Adipocyte (in vitro differentiated cells): ENCODE measurements at places on chromosomes 3 and 15.

DNA sequence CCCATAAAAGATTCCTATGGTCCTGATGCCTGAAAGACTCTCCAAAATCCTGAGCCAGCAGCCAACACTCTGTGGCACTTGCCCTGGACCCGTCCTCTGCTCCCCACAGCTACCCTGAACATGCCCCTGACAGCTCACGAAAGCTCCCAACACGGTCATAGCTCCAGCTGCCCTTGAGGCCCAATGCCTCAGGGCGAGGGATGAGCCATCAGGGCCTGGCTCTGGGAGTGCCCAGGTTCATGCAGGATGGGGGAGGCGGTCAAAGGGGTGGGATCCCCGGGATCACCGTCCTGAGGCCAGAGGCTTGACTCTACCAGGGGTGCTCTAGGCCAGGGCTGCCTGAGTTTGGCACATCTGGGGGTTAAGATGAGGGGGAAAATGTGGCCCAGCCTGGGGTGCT is 72.7 kb upstream of the RPL32 start:
- no peak for DNase-seq

DNA sequence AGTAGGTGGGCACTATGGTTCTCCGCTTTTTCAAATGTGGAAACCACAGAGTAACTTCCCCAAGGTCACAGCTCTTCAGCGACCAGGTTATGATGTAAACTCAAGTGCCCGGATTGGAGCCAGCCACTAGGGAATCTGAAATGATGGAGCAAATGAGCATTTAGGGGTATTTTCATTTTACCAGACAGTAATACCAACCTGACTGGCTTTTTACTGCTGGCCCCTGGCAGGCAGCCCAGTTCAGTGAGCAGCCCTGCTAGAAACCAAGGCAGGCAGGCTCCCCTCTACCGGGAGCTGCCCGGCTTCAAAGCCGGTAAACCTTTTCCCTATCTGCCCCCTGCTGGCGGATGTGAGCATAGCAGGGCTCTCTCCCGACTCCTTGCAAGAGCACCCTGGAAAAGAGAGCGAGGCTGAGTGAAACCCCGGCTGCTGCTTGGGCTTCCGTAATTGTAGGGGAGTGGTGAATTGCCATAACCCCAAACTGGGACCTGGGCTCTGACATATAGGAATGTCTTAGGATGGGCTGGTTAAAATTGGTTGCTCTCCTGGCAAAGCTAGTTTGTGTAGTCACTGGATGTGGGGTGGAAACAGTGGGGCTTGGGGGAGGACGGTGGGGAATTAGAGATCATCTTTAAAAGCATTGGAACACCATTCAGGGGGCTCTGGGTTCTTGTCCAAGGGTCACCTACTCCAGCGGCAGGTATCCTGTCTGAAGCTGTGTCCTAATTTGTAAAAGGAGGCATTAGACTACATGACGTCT is 98.0 kb upstream of the TNFAIP8L3 start:
- DNase-seq: peak; percentile 94

GRCh38 chr3:71050538-71051258 is 532.8 kb downstream of the FOXP1 start:
- peak; percentile 25 for DNase-seq

GRCh38 chr3:15659254-15659975 is 57.9 kb downstream of the BTD start:
- DNase-seq: no peak

GRCh38 chr3:20490996-20491395 is 305.0 kb upstream of the SGO1 start:
- no peak for DNase-seq

DNA sequence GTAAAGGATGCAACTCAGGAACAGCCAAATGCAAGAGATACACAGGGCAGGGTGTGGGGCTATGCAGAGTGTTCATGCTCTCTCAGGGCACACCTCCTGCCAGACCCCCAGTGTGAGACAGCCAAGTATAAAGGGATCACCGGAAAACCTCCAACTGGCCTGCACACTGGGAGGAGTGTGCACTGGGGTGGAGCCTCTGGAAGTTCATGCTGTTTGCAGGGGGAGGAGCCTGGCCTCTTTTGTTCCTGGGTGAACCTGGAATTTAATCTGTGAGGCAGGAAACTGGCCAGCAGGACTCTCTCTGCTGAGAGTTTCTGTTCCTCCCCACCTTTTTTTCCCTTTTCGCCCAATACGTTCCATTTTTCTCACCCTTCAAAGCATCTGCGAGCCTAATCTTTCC is 204.1 kb downstream of the WNT5A start:
- no peak for DNase-seq

- no peak for DNase-seq
These were observed 609.0 kb downstream of the MECOM start for GRCh38 chr3:169054471-169054870.

DNA sequence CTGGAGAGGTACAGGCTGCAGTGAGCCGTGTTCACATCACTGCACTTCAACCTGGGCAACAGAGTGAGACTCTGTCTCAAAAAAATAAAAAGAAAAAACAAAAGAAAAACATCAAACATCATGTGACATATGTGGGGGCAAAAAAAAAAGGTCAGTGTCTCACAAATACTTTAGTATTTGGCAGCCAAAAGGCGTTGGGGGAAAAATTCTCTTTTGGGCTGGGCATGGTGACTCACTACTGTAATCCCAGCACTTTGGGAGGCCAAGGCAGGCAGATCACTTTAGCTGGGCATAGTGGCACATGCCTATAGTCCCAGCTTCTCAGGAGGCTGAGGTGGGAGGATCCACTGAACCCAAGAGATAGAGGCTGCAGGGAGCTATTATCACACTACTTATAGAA is 47.6 kb downstream of the TMCC1 start:
- DNase-seq: no peak

GRCh38 chr15:90881978-90882721 is 2.2 kb upstream of the FES start:
- no peak for DNase-seq

GRCh38 chr3:192947421-192947820 is 29.8 kb upstream of the MB21D2 start:
- no peak for DNase-seq

- no peak for DNase-seq
These were observed 277.8 kb downstream of the RAP2B start for GRCh38 chr3:153439780-153440179.

DNA sequence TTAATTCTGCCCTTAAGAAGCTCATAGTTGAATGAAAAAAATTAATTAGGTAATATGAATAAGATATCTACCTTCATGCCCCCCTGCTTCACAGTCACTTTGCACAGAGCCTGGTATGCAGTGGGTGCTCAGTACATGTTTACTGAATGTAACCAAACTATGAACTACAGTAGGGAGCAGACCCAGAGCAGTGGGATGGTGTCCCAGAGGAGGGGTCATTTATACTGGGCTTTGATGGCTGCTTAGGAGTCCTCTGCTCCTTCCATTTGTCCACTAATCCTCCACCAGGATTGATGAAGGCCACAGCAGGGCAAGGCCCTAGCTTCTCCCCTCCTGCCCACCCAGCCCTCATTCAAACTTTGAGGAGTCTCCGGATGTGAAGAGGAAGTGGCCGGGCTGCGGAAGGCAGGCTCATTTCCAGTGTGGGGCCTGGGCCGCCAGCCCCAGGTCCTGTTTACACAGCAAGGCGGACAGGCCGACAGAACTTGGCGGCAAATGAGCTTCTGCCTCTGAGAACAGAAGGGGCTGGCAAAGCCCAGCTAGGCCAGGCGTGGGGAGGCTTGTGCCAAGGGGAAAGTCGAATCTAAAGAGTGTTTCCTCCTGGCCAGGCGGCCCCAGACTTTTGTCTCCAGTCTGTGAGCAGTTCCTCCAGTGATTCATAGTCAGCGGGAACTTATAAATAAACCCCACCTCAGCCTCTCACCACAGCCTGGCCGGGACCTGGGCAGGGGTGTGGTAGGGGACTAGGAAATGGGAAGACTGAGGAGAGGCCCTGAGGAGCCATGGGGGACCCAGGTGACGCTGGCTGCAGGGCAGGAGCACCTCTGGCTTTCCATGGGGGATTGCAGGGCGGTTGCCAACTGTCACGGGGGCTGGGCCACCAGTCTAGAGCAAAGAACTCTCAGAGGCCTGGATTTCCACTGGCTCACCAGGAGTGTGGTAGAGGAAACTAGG is 51.6 kb upstream of the LCTL start:
- DNase-seq: peak; percentile 56

DNA sequence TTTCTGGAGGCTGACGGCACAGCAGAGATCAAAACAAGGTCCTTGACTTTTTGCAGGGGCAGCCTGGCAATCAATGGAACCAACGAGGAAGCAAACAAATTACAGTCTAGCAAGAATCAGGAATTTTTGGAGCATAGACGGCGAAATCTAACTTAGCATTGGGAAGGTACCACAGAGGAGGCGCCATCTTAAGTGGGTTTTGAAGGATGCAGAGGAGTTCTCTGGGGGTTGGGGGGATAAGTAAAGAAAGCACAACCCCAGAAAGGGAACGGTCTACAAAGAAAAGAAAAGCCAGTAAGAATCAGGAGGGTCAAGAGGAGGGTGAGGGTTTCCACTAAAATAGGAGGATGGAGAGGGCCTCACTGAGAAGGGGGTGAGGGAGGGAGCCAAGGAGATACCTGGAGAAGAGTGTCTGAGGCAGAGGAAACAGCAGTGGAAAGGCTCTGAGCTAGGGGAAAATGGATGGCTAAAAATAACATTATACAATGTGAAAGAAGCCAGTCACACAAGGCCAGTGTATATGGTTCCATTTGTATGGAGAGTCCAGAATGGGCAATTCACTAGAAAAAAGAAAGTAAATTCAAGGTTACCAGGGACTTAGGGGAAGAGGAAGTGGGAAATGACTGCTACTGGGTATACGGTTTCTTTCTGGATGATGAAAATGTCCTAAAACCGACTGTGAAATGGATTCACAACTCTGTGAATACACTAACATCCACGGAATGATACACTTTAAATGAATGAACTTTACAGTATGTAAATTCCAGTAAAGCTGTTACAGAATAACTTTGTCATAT is 25.2 kb upstream of the IQSEC1 start:
- DNase-seq: no peak

DNA sequence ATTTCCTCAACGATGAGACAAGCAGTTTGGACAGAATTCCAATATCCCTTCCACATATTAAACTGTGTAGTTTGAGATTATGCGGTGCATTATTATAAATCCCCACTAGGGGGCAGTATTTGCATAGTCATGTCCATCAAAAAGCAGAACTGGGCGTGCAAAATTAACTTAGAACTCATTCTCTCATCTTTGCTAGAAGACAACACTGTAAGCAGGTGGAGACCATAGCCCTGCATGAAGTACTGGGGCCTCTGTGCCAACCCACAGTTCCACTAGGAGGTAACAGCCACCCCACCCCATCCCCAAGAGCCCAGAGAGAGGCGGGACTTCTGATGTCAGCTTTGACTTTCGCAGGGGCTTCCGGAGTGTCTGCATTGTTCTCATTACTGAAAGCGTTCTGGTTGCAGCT is 106.6 kb upstream of the TMC3 start:
- DNase-seq: peak; percentile 90

- no peak for DNase-seq
These were observed 653.9 kb downstream of the ROBO1 start for GRCh38 chr3:79113876-79114275.

- DNase-seq: peak; percentile 71
These were observed 33.9 kb downstream of the MYO5C start for GRCh38 chr15:52261498-52262242.

- DNase-seq: no peak
These were observed 964.6 kb downstream of the SI start for GRCh38 chr3:164113371-164114332.

DNA sequence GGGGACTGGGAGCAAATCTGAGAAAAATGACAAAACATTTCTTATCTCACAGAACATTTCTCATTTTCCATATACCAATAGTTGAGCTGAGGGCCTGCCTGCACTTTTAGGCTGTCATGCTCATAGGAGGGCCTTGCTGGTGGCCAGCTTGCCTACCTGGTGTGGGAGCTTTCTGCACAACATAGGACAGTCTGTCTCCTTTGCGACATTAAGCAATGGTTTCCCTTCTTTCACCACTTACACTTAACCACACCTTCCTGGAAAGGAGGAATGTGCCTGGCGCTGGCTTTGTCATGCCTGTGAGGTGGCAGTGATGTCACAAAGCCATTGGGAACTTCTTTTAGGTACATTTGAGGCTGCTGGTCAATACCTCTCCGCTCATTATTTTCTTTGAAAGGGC is 5.7 kb downstream of the SNAPC5 start:
- no peak for DNase-seq

- no peak for DNase-seq
These were observed 24.2 kb downstream of the PXYLP1 start for GRCh38 chr3:141255846-141256261.

GRCh38 chr3:140922634-140923033 is 19.0 kb upstream of the SLC25A36 start:
- DNase-seq: peak; percentile 63

DNA sequence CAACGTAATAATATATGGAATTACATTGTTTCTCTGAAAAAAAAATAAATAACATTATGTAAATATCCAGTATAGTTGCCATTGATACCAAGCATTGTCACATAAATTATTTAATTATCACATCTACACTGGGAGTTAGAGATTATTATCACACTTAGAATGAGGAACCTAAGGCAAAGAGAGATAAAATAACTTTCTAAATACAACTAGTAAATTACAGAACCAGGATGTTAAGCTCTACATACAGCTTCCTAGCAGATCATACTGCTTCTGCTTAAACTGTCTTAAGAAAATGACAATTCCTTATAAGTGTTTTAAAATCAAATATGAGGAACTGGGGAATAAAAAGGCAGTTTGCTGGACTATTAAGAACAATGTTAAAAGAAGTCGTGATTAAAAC is 104.5 kb downstream of the NSUN3 start:
- no peak for DNase-seq

DNA sequence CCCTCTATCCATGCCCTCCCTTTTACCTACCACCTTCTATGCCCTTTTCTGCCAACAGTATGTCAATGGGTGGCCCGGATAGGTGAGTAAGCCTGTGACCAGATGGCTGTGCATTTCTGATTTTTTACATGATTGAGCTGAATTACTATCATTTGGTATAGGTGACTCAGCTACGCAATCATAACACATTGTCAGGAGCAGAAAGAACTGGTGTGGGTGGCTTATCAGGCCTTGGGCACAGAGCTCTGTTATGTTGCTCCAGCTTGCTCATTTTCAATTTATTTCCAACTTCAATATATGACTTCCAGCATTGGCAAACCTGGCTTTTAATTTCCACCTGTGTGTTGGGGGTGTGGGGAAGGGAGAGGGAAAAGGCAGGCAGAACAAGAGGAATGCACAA is 86.6 kb upstream of the AGBL1 start:
- DNase-seq: no peak

DNA sequence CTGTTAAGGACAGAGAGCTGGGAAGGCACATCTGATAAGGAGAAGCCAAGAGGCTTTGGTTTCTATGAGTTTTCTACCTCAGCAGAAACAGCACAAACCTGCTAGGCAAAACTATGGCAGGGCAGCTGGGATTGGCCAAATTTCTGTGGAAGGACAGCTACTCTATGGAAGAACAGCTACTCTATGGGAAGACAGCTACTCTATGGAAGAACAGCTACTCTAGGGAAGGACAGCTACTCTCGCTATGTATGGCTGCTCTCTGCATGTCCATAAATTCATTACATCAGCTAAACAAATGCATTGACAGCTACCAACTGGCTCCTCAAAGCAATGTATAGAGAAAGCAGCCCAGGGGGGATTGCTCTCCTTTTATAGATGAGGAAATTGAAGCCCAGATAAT is 24.8 kb downstream of the MASP1 start:
- no peak for DNase-seq
